Right ventricle myocardium inferior (tissue), 1 donor: ENCODE measurements at places on chromosomes 3 and 15. TPM values are rescaled to one million over a fixed set of nuclear protein-coding genes. Genes with fewer than 3 reads are reported as not detected.

SPCS1 gene
- 85.0 TPM for total RNA-seq

- no peak for DNase-seq
Measured at GRCh38 chr3:143445118-143445517, 325.5 kb downstream of the CHST2 start.

COL7A1 gene
- total RNA-seq: 14.9 TPM

GRCh38 chr3:64576211-64576775, 111.5 kb downstream of the ADAMTS9 start:
- DNase-seq: no peak

DNA sequence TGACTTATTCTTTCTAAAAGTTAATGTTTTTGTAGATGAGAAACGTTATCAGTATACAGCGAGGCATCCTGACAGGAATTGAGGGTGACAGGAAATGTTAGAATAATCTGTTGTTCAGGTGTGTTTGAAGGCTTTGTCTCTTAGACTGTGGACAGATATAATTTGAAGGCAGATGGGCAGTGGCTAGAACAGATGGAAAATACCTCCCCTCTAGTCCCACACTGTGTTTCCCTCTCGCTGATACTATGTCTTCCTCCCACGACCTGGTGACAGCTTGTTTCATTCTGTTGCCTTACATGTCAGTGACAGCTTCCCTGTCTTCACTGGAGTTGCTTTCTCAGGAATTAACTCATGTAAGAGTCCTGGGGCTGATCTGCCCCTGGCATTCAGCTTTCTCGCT, 125.3 kb downstream of the MYRIP start:
- DNase-seq: no peak

GRCh38 chr3:159832024-159832423, 156.6 kb upstream of the IL12A start:
- no peak for DNase-seq

DNA sequence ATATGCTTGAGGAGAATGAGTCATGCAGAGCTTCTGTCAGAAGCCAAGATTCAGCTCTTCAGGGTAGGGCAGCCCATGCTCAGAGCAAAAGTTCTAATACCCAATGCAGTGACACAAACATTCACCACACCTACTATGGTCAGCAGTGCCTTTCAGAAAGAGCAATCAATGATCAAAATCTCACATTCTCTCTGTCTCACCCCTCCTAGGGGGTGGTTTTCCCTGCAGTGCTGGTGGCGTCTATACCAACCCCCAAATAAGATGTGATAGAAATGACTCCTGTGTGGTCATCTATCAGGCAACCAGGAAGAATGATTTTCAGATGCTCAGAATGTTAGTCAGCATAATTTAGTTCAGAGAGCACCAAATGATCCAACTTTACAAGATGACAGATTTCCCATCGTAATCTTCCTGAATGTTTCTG, 385.3 kb downstream of the NTRK3 start:
- no peak for DNase-seq

- DNase-seq: no peak
Measured at GRCh38 chr15:38520035-38520434, 44.6 kb downstream of the RASGRP1 start.

CYP1A1 gene
- 0.32 TPM for total RNA-seq

GRCh38 chr3:11995120-11995519, 9.1 kb upstream of the SYN2 start:
- no peak for DNase-seq

CHRNA3 gene
- 0.08 TPM for total RNA-seq

VPS39 gene
- total RNA-seq: 43.0 TPM

- no peak for DNase-seq
Measured at GRCh38 chr15:95019907-95020306, 788.5 kb downstream of the MCTP2 start.

DNA sequence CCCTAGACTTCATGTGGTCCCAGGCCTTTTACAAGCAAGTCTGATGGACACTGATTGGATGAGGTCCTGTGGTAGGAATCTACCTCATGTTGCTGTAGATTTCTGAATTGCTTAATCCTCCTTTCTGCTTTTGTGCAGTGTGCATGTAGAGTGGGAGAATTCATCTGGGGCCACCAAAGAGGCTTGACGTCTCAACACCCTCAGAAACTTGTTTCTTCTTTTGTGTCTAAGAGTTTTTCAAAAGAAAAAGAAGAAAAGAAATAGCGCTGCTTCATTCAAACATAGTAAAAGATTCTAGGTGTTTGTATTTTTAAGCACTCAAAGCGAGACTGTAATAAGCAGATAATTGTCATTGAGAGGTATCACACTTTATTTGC, 46.2 kb downstream of the NR1D2 start:
- no peak for DNase-seq

SLC12A8 gene
- 0.19 TPM for total RNA-seq

DNA sequence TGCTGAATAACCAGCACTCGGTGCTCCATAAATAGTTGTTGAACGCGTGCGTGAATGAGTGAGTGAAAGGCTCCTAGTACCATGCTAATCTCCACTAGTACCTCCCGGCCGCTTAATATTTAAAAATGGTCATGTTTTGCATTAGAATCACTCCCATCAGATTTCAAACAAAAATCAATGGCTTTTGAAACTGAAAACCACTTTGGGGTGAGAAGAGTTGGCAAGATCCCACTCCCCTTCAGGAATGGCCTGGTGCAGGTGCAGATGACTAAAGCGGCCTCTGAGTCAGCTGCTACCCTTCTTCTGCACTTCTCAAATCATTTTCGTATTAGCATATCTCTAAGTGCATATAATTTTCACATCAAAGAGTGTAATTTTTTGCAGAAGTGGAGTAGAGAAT, 425.3 kb upstream of the PROK2 start:
- DNase-seq: no peak

- DNase-seq: no peak
Measured at GRCh38 chr3:115862099-115862498, 238.8 kb downstream of the GAP43 start.

DNA sequence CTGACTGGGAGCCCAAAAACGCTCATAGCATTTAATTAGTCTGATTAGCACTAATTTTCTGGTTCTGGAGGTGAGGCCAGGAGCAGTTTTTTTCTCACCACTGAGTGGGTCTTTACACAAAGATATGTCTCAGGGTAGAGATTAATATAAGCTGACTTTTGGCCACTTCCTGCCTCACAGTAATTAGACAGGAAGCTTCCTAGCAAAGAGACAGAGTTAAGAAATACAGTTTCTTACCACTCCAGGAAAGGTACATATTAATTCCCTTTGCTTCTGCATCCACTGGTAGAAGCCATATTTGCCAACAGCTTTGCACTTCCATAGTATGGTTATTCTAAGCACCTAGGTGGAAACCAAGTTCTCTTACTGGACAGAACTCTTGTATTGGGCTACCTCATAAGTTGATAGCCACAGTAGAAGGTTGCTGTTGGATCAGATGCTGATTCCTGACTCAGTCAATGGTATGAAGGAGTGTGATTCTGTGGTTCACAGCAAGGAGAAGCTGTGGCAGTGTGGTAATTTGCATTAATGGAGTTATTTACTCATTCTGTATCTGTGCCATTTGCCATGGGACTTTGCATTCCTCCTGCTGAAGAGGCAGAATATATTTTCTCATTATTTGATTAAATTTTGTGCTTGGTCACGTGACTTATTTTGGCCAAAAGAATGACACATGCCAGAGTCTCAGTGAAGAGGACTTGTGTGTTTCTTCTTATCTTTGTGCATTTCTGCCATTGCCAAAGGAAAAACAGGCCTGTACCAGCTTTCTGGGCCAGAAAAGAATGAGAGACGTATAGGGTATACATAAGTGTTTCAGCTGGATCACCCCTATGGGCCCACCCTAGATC, 17.5 kb upstream of the ZBTB20 start:
- no peak for DNase-seq

GRCh38 chr3:85304360-85304964, 345.7 kb downstream of the CADM2 start:
- DNase-seq: no peak

- no peak for DNase-seq
Measured at GRCh38 chr3:98824256-98824655, 61.1 kb downstream of the ST3GAL6 start.

KBTBD12 gene
- 29.7 TPM for total RNA-seq
